ENCODE measurements at places on chromosomes 7 and 10. TPM values are rescaled to one million over a fixed set of nuclear protein-coding genes. Genes with fewer than 3 reads are reported as not detected.

GRCh38 chr10:34504534-34504933 lies 310.6 kb downstream of the PARD3 start:
- no peaks in the 10 kb centered on the region for H3K36me3 ChIP-seq
- DNase-seq, result peak; percentile 45
- H3K4me3 ChIP-seq, result no peak overlapping the region
- H3K4me1 ChIP-seq, result peaks cover 11% of the 10 kb centered on the region
- H3K27me3 ChIP-seq, result no peaks in the 10 kb centered on the region
- H3K27ac ChIP-seq, result peak overlapping the region; percentile 42

DNA sequence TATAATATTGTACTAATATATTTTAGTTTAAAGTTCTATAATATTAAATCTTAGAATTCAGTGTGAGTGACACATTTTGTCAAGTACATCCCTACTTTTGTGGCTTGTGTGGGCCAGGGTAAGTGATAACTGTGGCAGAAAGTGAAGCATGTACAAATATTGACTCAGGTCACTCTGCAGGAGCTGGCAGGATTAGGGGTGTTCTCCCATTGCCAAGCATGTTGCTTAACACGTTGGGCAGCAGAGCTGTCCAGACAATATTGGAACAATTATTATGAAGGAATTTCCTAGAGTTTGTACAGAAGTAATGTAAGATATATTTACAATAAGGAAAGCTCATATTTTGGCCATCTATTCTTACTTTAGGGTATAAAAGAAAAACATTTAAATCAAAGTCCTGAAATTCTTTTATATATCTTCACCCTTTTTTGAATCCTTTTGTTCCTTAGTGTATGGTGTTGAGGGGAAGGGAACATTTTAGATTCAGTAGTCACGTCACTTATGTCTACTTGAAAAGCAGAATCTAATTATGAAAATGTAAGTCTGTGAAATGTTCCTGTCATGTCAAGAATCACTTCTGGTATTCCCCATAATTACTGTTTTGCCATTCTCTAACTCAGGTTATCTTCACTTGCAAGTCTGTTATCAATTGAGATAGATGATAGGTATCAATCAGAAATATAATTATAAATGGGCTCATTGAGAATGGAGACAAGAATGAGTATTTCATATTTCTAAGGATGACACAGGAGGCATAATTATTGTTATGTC lies 4.0 kb downstream of the HDAC9 start:
- no peak overlapping the region for H3K4me3 ChIP-seq
- H3K4me1 ChIP-seq, result no peaks in the 10 kb centered on the region
- no peak overlapping the region for H3K27ac ChIP-seq
- DNase-seq, result no peak

GRCh38 chr7:106392590-106392989 lies 107.8 kb upstream of the NAMPT start:
- H3K36me3 ChIP-seq, result no peaks in the 10 kb centered on the region
- no peak overlapping the region for H3K4me3 ChIP-seq
- no peak for DNase-seq
- H3K27me3 ChIP-seq, result no peaks in the 10 kb centered on the region
- 0 out of 2 replicates have a peak, but pooled peaks cover 5% of the 10 kb centered on the region for H3K4me1 ChIP-seq

GRCh38 chr10:21317902-21318301 lies 207.6 kb downstream of the SKIDA1 start:
- peaks cover 15% of the 10 kb centered on the region for H3K4me1 ChIP-seq
- H3K27me3 ChIP-seq, result no peaks in the 10 kb centered on the region
- H3K36me3 ChIP-seq, result no peaks in the 10 kb centered on the region
- H3K27ac ChIP-seq, result no peak overlapping the region
- H3K4me3 ChIP-seq, result no peak overlapping the region

DNA sequence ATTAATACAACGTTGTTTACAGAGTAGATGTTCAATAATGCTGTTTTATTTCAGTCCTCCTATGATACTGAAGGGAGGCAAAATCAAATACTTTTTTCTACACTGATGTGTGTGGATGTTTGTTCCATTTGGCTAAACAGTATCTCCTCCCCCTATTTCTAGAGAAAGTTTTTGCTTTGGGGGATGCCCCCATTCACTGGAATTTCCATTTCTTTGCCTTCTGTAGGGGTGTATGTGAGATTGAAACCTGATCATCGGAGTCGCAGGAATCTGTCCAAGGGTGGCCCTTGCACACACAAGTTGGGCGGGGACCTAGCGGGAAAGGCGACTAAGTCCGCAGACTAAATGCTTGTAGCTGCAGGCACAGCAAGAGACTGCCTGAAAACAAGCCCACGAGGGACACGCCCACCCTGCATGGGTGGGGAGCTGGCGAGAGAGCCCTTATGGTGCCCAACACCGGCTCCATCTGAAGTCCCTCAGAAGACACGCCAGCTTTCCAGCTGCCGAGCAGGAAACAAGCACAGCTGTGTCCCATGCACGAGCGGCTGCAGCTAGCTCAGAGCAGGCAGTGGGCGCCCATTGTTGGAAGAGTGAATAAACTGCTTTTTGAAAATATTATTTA lies 58.0 kb downstream of the ESYT2 start:
- H3K4me1 ChIP-seq, result no peaks in the 10 kb centered on the region
- H3K27ac ChIP-seq, result no peak overlapping the region

- no peak overlapping the region for H3K4me3 ChIP-seq
- H3K36me3 ChIP-seq, result no peaks in the 10 kb centered on the region
- H3K27ac ChIP-seq, result no peak overlapping the region
- H3K4me1 ChIP-seq, result no peaks in the 10 kb centered on the region
- no peaks in the 10 kb centered on the region for H3K27me3 ChIP-seq
These were observed 13.0 kb upstream of the SAR1A start for GRCh38 chr10:70183304-70183703.

DNA sequence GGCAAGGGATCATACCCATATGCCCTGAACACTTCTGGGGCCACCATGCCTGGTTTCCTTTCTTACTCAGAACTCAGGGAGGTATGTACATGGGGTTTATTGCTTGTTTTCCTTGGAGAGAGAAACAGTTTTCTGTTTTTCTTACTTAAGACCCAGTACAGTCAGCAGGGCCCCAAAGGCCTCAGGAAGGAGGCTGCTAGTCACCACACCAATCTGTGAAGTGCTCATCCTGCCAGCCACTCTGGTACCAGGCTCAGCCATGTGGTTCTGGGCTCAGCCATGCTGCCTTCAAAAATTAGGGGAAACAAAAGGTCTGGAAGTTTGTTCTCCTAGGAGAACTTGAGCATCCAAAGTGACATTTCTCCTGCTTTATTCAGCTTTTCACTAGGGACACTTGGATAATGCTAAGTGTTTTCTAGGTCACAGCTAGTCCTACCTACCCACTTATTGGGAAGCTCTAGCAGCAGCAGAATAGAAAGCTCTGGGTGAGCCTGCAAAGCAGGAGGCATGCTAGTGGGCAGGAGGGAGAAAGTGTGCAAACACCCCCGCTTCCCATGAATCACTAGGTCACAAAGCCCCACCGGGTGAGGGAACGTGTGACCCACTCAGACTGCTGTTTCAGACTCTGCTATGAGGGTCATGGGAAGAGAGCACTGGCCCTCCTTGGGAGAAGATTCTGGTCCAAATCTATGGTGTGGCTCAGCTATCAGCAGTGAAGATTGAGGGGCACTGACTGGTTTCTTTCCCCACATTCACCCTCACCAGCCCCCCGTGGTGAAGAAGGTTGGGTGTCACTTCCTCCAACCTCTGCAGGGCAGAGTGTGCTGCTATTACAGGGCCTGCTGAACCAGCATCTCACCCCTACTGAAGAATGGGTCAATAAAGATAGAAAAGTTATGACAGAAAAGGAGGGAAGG lies 23.9 kb downstream of the NUDCD3 start:
- H3K4me1 ChIP-seq, result no peaks in the 10 kb centered on the region
- no peak overlapping the region for H3K27ac ChIP-seq
- no peaks in the 10 kb centered on the region for H3K27me3 ChIP-seq
- H3K4me3 ChIP-seq, result no peak overlapping the region
- peaks cover 31% of the 10 kb centered on the region for H3K36me3 ChIP-seq

GRCh38 chr7:97342512-97342911 lies 225.0 kb downstream of the SDHAF3 start:
- H3K27me3 ChIP-seq, result peaks cover 18% of the 10 kb centered on the region
- no peak overlapping the region for H3K4me3 ChIP-seq
- no peaks in the 10 kb centered on the region for H3K36me3 ChIP-seq
- H3K27ac ChIP-seq, result no peak overlapping the region
- DNase-seq, result no peak
- no peaks in the 10 kb centered on the region for H3K4me1 ChIP-seq

The LRRC61 gene
- 42.3 TPM for total RNA-seq

Data from PC-9 (cell line).